IPS-NIHi11 (cell line): ENCODE measurements at places on chromosomes 1 and 21.

DNA sequence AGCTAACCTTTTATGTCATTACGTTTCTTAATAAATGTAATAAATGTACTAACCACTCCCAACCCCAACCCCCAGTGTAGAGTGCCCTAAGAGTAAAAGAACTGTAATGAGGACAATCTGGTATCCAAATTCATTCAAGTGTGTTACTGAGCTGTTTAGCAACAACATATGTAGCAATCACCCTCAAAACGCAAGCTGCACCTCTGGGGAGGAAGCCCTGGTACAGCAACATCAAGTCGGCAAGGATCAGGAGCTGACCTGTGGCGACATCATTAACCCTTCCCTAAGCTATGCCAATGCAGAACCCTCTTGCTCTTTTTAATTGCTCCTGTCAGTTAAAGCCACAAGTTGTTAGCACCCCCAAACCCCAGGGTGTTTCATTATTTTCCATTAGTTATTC lies 47.1 kb downstream of the STX6 start:
- DNase-seq: no peak

GRCh38 chr1:206946261-206946660 lies at the start of gene PIGR:
PIGR (minus strand) TSS chr1:206946466; CDS start chr1:206940531, 5,935 bp downstream.
- DNase-seq: no peak

GRCh38 chr1:161227196-161227871 lies 1.5 kb downstream of the TOMM40L start:
- DNase-seq: peak; percentile 77

DNA sequence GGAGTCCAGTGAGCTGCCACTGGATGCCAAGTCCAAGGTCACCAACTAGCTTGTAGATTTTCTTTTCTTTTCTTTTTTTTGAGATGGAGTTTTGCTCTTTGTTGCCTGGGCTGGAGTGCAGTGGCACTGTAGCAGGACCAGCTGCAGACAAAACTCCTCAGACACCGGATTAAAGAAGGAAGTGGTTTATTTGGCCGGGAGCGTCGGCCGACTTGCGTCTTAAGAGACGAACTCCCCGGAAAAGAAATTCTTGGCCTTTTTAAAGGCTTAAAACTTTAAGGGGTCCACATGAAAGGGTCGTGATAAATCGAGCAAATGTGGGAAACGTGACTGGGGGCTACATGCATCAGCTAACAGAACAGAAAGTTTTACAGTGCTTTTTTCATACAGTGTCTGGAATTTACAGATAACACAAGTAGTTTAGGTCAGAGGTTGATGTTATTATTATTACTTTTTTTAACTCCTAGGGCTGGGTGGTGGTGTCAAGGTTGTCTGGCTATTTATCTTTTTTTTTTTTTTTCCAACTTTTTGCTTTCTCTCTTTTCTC lies 36.4 kb upstream of the CFAP126 start:
- DNase-seq: no peak

- DNase-seq: no peak
These were observed 213.5 kb downstream of the LYPLAL1 start for GRCh38 chr1:219387211-219387610.

DNA sequence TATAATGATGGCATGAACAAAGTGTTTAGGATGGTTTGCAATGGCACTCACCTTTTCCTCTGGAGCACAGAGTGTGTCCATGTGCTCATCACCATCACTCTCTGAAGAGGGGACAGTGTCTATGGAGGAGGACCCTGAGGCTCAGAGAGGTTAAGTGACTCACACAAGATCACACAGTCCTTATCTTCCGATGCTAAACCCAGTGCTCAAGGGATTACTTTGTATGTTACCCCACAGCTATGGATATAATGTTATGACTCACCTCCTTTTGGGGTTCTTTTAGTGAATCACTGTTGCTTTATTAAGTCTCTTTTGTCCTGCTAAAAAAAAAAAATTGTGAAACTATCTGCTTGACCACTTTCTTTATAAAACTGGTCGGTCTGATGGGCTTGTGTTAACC lies 67.6 kb downstream of the TENT5C start:
- DNase-seq: no peak

- no peak for DNase-seq
These were observed 51.6 kb downstream of the OBSCN start for GRCh38 chr1:228259368-228259894.
